ENCODE measurements at places on chromosomes 7 and 10. TPM values are rescaled to one million over a fixed set of nuclear protein-coding genes. Genes with fewer than 3 reads are reported as not detected.

DNA sequence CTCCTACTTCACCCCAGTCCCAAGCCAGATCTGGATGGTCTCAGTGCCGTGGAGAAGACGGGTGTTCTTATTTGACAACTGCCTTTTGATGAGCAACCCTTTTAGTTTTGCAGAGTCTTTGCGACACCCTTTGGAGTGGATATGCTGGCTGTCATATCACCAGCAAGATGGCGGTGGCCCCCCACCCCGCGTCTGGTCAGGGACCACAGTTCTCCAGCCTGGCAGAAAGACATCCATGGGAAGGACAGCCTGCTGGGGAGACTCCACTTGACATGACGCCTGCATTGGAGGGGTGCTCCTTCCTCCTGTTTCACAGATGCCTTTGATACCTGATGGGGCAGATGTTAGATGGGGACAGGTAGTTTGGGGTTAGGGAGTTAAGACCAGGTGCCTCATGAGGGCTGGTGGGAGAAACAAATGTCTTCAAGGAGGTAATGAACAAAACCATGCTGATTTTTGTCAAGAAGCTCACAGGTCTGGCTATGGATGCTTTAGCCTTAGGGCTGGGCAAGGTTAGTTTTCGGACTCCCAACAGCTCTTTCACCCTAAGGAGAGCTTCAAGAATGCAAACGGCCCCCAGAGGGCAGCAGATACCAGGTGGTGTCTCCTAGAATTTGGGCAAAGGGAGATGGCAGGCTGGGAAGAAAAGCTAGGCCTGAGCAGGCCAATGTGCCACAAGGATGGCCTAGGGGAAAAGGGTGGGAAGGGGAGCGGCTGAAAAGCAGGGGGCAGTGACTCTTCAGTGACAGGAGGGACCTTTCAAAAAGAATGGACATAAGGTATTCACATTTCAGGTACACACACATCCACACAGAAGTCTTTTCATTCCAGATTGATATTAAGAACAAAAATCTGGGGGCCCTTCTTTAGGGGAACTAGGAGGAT, 95.2 kb downstream of the CLEC2L start:
- peak; percentile 37 for DNase-seq

DNA sequence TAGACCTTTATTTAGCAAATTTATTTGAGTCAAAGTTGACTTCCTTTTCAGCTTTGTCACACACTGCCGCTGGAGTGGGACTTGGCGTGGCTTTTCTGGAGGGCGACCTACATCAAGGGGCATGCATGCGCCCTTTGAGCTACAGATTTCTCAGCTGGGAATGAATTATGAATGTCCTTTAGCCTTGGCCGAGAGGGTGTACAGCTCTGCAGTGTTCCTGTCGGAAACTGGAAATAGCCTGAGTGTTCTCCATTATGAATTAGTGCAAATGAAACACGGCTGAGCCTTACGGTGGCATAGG, 79.7 kb downstream of the GLRX3 start:
- no peak for DNase-seq

GRCh38 chr7:158495786-158496185, 91.8 kb downstream of the PTPRN2 start:
- no peak for DNase-seq

DNA sequence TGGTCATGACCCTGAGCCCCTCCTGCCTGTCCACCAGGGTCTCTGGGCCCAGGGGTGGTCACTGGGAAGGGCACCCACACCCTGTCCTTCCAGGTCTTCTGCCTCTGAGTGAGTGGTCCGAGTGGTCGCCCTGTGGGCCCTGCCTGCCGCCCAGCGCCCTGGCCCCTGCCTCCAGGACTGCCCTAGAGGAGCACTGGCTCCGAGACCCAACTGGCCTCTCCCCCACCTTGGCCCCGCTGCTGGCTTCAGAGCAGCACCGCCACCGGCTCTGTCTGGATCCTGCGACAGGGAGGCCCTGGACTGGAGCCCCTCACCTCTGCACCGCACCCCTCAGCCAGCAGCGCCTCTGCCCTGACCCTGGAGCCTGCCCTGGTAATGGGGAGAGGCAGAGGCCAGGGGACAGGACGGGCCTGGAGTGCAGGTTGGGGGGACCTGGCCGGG, 13.9 kb upstream of the ZNF862 start:
- no peak for DNase-seq

- DNase-seq, result no peak
Observed at GRCh38 chr7:124257638-124258308, 224.9 kb upstream of the TMEM229A start.

DNA sequence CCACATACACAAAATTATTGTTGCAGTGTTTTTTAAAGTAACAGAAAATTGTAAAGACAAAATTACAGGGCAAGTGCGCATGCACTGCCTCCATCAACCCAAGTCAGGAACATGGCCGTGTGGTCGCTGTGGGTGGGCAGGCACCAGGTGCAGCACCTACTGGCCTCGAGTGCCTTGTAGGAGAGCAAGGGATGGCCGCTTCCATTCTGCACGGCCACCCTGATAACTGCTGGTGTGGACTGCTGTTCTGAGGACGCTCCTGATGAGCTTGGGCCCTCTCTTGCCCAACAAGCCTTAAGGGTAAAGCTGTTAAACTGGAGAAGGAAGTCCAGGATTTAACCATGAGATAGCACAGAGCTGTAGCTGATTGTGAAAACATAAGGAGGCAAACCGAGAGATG, 124.6 kb upstream of the PPP1R9A start:
- DNase-seq, result no peak

DNA sequence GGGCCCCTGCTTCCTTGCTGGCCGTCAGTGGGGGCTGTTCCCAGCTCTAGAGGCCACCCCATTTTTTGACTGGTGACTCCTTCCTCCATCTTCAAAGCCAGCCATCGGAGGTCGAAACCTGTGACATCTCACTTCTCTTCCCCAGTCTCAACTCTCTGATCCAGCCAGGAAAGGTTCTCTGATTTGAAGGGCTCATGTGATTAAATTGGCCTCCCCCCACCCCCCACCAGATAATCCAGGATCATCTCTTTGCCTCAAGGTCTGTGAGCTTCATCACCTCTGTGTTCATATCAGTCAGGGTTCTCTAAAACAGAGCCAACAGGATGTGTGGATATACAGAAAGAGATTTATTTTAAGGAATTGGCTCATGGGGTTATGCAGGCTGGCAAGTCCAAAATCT, 5.6 kb upstream of the RAMP3 start:
- no peak for DNase-seq

Gene CAMK2B
- total RNA-seq, result 99.5 TPM

Measured in frontal cortex (tissue), 4 donors.